ENCODE measurements at places on chromosomes 12 and 14. TPM values are rescaled to one million over a fixed set of nuclear protein-coding genes. Genes with fewer than 3 reads are reported as not detected.

ZC3H14 gene
- polyA plus RNA-seq, result 41.0 TPM

TTC9 gene
- 4.9 TPM for polyA plus RNA-seq

INTS13 gene
- 11.1 TPM for polyA plus RNA-seq

ITGA5 gene
- polyA plus RNA-seq, result 12.0 TPM

MOAP1 gene
- polyA plus RNA-seq, result 73.6 TPM

ACACB gene
- 5.2 TPM for polyA plus RNA-seq

DENND5B gene
- 5.7 TPM for polyA plus RNA-seq

FGF6 gene
- not detected for polyA plus RNA-seq

TSPAN19 gene
- polyA plus RNA-seq, result not detected

ZNF385A gene
- polyA plus RNA-seq, result 109 TPM

LRRC43 gene
- polyA plus RNA-seq, result 1.7 TPM

ALDH2 gene
- 157 TPM for polyA plus RNA-seq

TPPP2 gene
- polyA plus RNA-seq, result not detected

FSCB gene
- not detected for polyA plus RNA-seq

APOF gene
- polyA plus RNA-seq, result not detected

IRAK3 gene
- polyA plus RNA-seq, result 0.39 TPM

DNA sequence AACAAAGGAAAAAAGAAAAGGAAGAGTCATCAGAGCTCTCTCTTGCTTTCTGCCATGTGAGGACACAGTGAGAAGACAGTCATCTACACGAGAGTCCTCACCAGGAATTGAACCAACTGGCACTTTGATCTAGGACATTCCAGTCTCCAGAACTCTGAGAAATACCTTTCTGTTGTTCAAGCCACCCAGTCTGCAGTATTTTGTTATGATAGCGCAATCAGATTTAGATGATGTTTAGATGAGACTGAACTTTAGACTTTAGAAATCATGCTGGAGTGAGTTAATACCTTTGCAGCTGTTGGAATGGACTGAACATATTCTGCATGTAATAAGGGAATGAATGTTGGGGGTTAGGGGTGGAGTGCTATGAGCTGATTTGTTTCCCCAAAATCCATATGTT, 28.1 kb upstream of the RAB21 start:
- DNase-seq, result no peak

- peak; percentile 69 for DNase-seq
Observed at GRCh38 chr12:66269757-66270383, 32.4 kb upstream of the HELB start.

DNA sequence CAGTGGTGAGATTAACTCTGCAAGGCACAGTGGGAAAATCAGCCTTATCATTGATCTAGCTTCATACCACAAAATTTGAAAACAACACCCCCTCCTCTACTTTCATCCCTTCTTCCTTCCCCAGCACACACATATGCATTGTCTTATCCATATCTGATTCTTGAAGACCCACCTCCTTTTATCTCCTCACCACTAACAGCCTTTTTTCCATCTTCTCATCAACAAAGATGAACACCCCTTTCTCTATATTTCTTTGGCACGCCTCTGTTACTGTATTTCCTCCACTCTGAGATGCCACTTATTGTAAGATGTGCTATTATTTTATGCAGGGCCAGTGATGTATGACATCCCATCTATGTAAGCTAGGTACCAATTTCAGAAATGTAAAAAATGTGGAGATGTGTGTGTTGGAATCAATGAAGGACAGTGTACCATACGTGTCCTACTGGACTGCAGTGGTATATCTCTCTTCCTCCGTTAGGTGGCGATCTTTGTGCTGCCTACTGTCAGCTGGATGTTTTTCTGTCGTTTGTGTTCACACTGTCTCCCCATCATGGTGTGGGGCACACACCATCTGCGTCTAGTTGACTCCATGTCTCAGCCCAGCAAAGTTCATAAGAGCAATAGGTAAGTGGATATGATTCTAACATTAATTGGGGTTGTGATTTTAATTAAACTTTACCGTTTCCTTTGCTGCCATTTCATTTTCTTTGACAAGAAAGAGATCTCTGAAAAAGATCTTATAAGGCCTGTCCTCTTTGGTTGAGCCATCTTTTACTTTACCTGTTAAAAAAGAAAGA, 24.0 kb downstream of the CCDC38 start:
- peak; percentile 32 for DNase-seq

- no peak for DNase-seq
Observed at GRCh38 chr14:70020352-70021170, 141.3 kb downstream of the SMOC1 start.

DNA sequence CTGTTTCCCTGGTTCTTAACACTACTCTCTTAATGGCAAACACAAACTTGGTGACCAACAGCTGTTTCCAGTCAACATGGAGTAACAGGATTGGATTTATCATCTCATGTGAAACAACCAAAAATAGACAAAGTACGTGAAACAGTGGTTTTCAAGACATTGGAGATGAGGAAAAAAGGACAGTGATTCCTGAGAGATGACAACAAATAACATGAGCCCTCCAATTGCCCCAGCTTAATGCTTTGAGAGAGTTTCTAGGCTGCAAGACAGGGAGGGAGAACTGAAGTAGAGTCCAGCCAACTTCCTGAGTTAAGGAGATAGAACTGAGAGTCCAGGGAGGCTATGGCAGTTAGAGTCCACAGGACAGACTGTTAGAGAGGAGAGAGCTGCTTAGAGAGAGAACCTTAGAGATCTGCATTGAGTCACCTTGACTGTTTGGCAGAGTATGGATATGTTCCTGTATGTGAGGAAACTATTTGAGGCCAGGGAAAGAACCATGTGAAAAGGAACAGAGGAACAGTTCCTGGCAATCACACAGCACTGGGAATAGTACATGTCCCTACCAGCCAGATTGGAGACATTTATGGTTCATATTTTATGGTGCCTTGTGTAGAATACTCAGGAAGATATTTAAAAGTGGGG, 106.4 kb downstream of the PCNX1 start:
- DNase-seq, result no peak

DNA sequence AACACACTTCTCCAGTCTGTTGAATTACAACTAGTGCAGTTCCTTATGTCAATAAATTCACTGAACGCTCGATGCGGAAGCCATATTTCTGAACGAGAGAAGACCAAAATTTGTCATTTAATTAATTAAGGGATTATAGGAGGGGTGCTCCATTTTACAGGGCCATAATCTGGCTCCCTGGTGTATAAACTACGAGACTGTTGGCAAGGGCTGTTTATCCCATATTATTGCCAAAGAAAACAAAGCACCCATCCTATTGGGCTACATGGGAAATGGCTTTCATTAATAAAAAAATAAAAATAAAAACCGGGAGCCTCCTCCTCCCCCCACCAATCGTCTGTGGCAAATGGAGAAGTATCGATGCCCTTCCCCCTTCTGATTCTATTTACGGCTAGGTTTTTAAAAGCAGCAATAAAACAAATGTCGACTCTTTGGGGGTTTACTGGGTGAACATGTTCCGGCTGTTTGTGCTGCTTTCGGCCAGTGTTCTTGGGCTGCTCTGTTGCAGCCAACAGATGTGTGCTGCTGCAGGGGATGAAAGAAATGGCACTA, 24.8 kb downstream of the ATF7 start:
- DNase-seq, result peak; percentile 54

- peak; percentile 73 for DNase-seq
Observed at GRCh38 chr12:116153983-116154382, 123.5 kb downstream of the MED13L start.

DNA sequence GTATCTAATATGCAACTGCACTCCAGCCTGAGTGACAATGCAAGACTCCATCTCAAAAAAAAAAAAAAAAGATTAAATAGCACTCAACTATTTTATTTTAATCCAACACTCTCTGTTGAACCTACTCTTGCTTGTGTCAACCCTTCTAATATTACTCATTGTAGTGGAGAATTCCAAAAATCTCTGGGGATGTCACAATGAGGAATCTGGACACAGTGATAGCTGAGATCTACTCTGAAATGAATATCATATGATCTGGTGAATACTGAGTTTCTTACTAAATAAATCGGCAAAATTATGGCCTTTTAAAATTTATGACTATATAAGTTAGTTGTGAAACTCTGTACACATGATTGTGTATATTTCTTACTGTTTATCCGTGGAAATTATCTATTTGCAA, 418.2 kb downstream of the BCAT1 start:
- DNase-seq, result no peak

DNA sequence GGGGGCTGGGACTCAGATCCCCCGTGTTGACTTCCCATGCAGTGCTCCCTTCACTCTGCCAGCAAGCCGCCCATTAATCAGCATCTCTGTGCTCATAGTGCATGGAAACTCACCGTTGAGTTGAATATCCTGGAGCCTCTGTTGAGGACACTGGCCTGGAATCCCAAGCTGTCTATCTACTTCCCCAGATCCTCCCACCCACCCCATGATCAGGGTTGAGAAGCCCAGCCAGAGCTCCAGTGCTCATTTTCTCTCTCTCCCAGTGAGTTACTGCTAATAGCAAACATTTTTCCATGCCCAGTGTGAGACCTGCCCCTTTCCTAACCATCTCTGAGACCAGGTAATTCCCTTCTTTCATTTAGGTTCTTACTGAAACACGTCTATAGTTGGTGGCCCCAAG, 88.2 kb downstream of the SLC24A4 start:
- no peak for DNase-seq

GRCh38 chr12:23750923-23751322, 198.5 kb downstream of the SOX5 start:
- DNase-seq, result no peak

- no peak for DNase-seq
Observed at GRCh38 chr12:46627686-46628085, 198.1 kb downstream of the SLC38A4 start.

GRCh38 chr14:50550294-50550693, 9.7 kb upstream of the ATL1 start:
- no peak for DNase-seq

GRCh38 chr14:46653031-46653755, 1.6 kb upstream of the RPL10L start:
- no peak for DNase-seq

GRCh38 chr14:69468949-69469348, 15.6 kb upstream of the PLEKHD1 start:
- no peak for DNase-seq

DNA sequence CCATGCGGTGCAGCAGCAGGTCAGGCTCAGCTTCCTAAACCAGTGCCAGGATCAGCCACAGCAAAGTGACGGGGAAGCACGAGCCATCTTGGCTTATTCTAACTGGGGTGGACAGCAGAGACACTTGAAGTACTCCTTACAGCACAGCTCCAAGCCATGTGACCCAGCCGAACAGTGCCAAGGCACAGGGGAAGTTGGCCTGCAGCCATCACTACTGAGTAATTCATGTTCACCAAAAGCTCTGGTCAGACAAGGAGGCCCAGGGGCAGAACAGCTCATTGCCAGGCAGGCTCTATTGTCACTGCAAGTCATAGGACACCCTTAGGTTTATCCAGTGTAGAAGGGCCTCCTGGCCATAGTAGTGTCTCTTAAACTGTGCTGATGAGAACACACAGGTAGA, 23.4 kb upstream of the SLC35F4 start:
- DNase-seq, result peak; percentile 73

DNA sequence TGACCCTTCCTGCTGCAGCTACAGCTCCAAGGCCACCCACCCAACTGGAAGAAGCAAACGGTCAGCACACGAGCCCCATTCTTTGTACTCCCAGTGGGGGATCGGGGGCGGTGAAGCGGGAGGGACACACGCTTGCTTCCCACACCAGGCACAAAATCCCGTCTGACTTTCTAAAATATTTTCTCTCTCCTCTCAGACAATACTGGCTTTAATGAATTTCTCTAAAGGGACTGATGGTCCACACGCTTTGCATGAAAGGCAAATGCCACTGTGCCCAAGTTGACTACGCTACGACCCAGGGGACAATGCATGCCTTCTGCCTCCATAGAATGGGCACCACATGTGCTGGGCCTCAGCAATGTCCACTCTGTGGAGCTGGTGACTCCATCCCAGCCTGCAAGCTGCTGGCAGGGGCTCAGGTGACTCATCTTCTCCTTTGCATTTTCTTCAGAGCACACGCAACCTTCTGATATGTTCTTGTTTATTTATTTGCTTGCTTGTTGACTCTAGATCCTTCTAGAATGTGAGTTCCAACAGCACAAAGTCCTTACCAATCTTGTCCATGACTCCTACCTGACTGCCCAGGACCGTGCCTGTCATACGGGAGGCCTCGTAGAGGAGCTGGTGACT, 15.6 kb downstream of the SYNE3 start:
- no peak for DNase-seq

- no peak for DNase-seq
Observed at GRCh38 chr12:1256991-1257390, 266.0 kb downstream of the ERC1 start.

DNA sequence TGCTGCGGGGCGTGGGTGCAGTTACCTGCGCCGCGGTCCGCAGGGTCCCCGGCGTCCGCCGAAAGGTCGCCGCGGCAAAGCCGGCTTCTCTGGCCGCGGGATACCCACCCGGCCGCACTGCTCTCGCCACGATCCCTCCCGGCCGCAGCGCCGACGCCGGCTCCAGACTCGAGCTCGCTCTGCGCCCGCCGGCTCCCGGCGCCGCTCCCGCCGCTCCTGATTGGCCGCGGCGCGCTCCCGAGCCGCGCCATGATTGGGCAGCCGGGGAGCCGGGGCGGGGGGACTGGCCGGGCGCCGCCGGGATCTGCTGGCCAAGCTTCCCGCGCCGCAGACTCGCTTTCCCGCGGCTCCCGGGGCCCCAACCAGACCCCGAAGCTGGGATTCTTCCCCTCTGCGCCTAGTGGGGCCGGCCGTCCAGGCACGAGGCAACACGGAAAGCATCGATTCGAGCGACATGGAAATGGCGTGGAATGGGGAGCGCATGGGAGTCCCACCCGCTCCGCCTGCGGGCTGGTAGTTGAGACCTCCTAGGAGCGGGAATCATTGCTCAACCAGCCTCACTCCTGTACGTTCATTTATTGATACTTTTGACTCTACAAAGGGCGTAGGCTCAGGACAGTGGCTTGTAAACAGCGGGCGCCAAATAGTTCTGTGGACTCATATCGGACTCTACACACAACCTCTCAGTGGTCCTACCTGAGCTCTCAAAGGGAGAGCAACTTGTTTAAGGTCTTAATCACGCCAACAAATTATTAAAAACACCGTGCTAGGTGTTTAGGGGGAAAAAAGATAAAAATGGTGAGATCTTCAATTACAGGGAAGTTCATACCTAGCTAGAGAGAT, 36.4 kb upstream of the STON2 start:
- DNase-seq, result peak; percentile 95

DNA sequence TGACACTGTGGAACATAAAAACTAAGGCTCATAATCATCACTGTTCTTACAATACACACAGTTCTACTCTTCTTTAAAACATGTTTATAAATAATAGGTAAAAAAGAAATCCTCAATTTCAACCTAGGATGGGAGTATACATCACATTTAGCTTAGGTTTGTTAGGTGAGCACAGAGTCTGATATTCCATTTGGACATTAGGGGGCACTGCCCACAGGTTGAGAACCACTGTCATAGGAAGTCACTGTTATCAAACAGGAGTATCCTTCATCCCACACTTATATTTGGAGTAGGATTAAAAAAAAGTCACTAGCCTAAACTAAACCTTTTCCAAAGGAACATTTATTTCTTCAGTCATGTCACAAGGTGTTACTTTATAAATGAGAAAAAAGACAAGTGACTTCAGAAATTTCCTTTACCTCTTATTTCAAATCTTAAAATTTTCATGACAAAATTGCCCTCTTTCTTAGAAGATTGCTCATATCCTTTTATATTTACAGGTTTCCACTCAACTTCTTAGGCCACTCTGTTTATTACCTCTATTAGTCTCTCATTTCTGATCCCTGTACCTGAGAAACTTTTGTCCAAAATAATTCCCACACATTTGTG, 240.6 kb downstream of the CPNE8 start:
- no peak for DNase-seq

- no peak for DNase-seq
Observed at GRCh38 chr14:67918838-67919237, 99.3 kb downstream of the RAD51B start.

Measured in brain (organoid and tissue), 16 donors.